Sigmoid colon (tissue), 7 donors: ENCODE measurements at places on chromosomes 12 and 14.

- no peaks in the 10 kb centered on the region for H3K4me1 ChIP-seq
- no peak for DNase-seq
- no peak overlapping the region for H3K4me3 ChIP-seq
- H3K27me3 ChIP-seq = no peaks in the 10 kb centered on the region
- no peaks in the 10 kb centered on the region for H3K36me3 ChIP-seq
These were observed 9.7 kb upstream of the POP5 start for GRCh38 chr12:120590741-120591407.

DNA sequence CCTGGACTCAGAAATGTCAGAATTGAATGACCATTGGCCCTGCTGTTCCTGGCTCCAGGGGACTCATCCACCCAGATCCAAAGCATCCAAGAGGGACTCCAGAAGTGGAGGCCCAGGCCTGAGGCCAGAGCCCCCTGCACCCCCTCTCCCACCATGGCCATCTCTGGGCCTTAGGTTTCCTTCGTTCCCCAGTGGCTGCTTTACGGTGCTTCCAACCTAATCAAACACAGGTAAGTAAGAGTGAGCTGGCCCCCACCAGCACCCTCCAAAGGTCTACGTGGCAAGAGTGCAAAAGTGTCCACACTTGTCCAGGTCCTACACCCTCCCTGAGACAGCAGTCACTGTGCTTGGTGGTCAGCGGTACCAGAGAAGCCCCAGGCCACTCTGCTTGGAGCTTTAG is 139.0 kb downstream of the DPF3 start:
- H3K27me3 ChIP-seq = no peaks in the 10 kb centered on the region
- no peaks in the 10 kb centered on the region for H3K36me3 ChIP-seq
- no peak for DNase-seq
- no peak overlapping the region for H3K4me3 ChIP-seq
- H3K4me1 ChIP-seq = no peaks in the 10 kb centered on the region
- no peak overlapping the region for H3K27ac ChIP-seq

GRCh38 chr14:93954900-93955849 is 21.2 kb downstream of the ASB2 start:
- DNase-seq = no peak
- H3K4me1 ChIP-seq = peaks cover 84% of the 10 kb centered on the region
- no peaks in the 10 kb centered on the region for H3K27me3 ChIP-seq

DNA sequence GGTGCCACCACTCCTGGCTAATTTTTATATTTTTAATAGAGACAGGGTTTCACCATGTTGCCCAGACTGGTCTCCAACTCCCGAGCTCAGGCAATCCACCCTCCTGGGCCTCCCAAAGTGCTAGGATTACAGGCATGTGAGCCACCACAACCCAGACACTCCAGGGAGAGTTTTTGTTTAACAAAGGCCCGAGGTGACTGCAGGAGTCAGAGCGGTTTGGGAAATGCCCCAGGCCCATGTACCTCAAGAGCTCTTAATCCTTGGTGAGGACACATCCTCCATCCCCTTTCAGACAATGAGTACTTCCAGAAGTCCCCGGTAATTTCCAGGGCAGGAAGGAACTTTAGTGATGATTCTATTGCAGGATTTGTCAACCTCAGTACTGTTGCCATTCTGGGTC is 176.0 kb downstream of the ESRRB start:
- no peak overlapping the region for H3K27ac ChIP-seq
- DNase-seq = no peak
- H3K27me3 ChIP-seq = no peaks in the 10 kb centered on the region

DNA sequence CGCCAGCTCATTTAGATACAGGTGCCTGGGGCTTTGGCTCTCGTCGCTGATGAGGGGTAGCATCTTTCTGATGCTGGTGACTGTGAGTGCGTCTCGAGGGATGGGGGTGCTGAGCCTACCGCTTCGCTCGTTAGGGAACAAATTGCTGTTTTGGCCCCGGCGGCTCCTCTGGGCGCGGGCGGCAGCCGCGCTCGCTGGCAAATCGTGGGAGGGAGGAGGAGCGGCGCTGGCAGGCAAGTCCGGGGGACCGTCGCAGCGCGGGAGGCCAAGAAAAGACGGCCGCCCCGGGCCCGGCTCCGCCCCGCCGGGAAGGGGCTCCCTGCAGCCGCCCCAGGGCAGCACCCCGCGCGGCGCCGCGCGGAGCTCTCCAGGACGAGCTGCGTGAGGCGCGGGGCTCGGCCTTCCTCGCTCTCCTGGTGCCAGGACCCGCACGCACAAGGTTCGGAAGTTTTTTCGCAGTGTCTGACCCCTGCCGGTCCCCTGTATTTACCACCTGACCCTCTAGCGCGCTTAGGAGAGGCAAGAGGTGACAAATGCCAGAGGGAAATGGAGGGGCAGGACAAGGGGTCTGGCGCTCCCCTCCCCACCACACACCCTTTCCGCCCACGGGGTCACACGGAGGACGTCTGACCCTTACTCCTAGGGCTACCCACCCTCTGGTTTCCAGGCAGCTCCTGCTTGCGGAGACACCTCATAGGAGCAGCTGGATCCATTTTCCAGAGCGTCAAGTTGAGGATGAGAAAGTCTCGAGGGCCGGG is 899 bp upstream of the KCNH3 start:
- H3K4me3 ChIP-seq = peak overlapping the region; percentile 48
- H3K27me3 ChIP-seq = peaks cover 25% of the 10 kb centered on the region
- DNase-seq = peak; percentile 56
- H3K4me1 ChIP-seq = peaks cover 23% of the 10 kb centered on the region
- H3K36me3 ChIP-seq = no peaks in the 10 kb centered on the region

GRCh38 chr14:100834794-100835547 is 9.1 kb downstream of the MEG3 start:
- no peak overlapping the region for H3K4me3 ChIP-seq
- no peaks in the 10 kb centered on the region for H3K36me3 ChIP-seq
- DNase-seq = no peak
- no peaks in the 10 kb centered on the region for H3K4me1 ChIP-seq
- H3K27me3 ChIP-seq = peaks cover 1% of the 10 kb centered on the region
- H3K27ac ChIP-seq = no peak overlapping the region

DNA sequence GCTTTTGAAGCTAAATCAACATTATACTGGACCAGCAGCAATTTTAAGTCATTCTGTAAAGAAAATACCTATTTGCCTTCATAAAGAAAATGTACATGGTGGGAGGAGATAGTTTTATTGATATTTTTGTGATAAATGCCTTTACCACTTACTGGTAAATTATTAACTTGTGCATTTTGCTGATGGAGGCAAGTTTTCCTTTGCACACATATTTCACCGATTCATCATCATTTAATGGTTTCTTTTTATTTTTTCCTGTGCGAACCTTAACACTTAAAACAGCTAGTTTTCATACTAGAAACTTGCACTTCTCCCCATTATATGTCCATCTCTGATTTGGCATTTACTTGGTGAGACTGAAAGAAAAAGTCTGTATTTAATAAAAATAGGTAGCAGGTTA is 239.3 kb downstream of the TRHDE start:
- H3K4me3 ChIP-seq = no peak overlapping the region
- DNase-seq = no peak
- no peaks in the 10 kb centered on the region for H3K36me3 ChIP-seq
- no peak overlapping the region for H3K27ac ChIP-seq

- H3K27ac ChIP-seq = no peak overlapping the region
- no peak overlapping the region for H3K4me3 ChIP-seq
- H3K36me3 ChIP-seq = no peaks in the 10 kb centered on the region
- no peaks in the 10 kb centered on the region for H3K27me3 ChIP-seq
- no peak for DNase-seq
These were observed 309.1 kb upstream of the NAV3 start for GRCh38 chr12:77521508-77522115.

DNA sequence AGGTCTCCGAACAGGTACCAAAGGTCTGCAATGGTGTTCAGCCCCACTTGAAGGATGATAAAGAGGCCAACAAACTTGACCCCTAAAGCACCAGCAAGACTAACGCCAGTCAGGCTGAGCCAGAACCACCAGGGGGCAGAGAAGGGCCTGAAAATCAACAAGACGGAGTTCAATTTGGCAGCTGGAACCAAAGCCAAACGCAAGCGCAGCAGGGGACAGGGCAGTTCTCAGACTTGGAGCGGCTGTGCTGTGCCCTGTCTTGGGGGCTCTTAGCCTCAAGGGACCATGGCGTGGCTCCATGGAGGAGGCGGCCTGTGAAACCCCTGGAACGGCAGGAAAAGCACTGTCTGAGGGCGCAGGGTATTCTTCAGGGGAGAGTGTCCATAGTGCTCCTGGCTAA is 19.6 kb downstream of the POMT2 start:
- DNase-seq = peak; percentile 83
- no peaks in the 10 kb centered on the region for H3K27me3 ChIP-seq
- H3K4me1 ChIP-seq = no peaks in the 10 kb centered on the region
- H3K27ac ChIP-seq = no peak overlapping the region

- DNase-seq = no peak
- H3K36me3 ChIP-seq = no peaks in the 10 kb centered on the region
- peak overlapping the region; percentile 100 for H3K27ac ChIP-seq
- no peak overlapping the region for H3K4me3 ChIP-seq
- no peaks in the 10 kb centered on the region for H3K27me3 ChIP-seq
- peaks cover 81% of the 10 kb centered on the region for H3K4me1 ChIP-seq
These were observed 3.2 kb downstream of the SUSD6 start for GRCh38 chr14:69614592-69614991.

GRCh38 chr14:74975059-74975810 is 19.8 kb upstream of the PGF start:
- H3K27ac ChIP-seq = peak overlapping the region; percentile 7
- peak; percentile 91 for DNase-seq
- H3K4me3 ChIP-seq = no peak overlapping the region
- no peaks in the 10 kb centered on the region for H3K36me3 ChIP-seq

DNA sequence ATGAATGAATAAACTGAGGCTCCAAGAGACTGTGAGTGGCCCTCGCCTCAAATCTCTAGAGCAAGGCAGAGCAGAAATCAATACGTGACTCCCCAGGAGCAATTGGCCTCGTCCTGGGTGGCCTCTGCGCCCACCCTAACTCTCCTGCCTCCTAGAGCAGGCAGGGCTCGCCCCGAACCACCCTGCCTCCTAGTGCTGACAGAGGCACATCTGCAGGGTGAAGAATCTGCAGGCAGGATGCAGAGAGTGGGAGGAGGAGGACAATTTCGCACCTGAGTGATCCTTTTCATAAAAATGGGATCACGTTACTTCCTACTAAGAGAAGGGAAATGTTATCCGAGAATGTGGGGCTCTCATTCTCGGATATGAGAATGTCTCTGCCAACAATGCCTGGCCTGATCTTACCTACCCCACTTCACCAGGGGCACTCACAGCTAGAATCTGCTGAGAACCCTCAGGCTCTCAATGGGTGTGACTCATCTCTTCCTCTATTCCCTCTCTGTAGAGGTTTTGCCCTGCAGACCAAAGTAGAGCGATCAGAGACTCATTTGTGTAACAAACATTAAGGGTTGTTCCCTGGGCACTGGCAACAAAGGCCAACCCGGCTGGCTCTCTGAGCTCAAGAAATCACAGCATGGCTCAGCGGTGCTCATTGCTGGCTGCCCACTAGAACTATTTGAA is 61.7 kb upstream of the BCL2L14 start:
- H3K27me3 ChIP-seq = no peaks in the 10 kb centered on the region
- no peaks in the 10 kb centered on the region for H3K36me3 ChIP-seq
- H3K4me1 ChIP-seq = peaks cover 8% of the 10 kb centered on the region
- DNase-seq = no peak

DNA sequence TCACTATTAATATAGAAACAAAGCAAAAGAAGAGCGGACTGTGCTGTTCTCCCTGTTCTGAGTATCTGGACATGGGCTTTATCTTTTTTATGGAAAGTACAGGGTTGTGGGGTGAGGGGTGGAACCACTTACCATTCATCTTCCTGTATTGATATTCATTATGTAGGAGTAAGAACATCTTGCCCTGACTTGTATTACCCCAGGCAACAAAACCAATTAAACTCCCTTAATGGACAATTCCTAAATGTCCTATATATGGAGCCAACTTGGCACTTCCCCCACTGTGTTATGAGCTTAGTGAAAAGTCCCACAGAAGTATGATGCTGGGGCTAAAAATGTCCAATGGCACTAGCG is 139.9 kb upstream of the KRR1 start:
- no peak for DNase-seq
- no peaks in the 10 kb centered on the region for H3K27me3 ChIP-seq
- H3K36me3 ChIP-seq = no peaks in the 10 kb centered on the region
- H3K27ac ChIP-seq = no peak overlapping the region

- H3K36me3 ChIP-seq = no peaks in the 10 kb centered on the region
- H3K27ac ChIP-seq = no peak overlapping the region
- no peak for DNase-seq
- H3K4me1 ChIP-seq = no peaks in the 10 kb centered on the region
- no peak overlapping the region for H3K4me3 ChIP-seq
These were observed 105.2 kb upstream of the EGLN3 start for GRCh38 chr14:34056046-34056445.

DNA sequence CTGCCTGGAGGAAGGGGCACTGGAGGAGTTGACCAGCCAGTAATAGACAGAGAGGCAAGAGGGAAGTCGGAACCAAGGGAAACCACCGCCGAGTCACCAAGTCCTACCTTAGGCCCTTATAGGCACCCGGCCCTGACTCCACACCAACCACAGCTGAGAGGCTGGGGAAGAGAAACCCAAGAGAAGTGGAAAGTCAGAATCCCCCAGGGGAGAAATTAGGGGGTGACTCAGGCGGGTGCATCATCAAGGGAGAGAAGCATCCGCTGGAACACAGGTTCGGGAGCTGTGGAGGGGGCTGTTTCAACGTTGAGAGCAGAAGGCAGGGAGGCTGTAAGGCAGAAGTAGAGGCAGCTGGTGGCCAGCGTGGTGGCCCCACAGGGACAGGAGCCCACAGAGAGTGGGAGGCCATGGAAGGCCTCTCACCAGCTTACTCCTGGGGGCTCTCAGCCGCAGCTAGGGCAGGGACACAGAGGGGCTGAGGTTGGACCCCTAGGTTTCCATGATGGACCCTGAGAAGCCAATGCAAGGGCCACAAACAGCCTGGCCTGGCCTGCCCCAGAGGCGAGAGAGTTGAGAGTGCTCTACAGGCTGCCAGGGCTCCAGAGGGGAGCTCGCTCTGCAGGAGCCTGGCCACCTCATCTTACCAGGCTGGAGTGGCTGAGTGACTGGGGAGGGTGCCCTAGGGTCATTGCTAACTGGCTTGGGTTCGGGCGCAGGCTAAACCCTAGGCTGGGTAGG is 1.4 kb upstream of the TRMT61A start:
- H3K4me1 ChIP-seq = peaks cover 79% of the 10 kb centered on the region
- no peak for DNase-seq
- no peak overlapping the region for H3K4me3 ChIP-seq
- no peaks in the 10 kb centered on the region for H3K27me3 ChIP-seq

- H3K36me3 ChIP-seq = no peaks in the 10 kb centered on the region
- H3K27me3 ChIP-seq = no peaks in the 10 kb centered on the region
- DNase-seq = no peak
These were observed 16.7 kb downstream of the OR9K2 start for GRCh38 chr12:55142669-55143565.

DNA sequence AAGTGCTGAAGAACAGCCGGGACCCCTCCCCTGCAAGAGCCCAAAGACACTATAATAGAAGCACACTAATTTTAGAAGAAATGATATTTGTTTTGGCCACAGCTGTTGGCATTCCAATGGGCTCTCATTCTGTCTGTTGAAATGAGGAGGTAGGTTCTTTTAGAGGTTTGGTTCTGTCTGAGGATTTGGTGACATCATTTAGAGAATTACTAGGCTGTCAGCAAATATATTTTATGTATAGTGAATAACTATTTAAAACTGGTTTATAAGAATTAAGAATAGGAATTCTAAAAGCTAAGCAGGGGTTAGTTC is 200.7 kb upstream of the SLC38A2 start:
- no peaks in the 10 kb centered on the region for H3K36me3 ChIP-seq
- no peak overlapping the region for H3K4me3 ChIP-seq
- no peaks in the 10 kb centered on the region for H3K27me3 ChIP-seq
- no peak overlapping the region for H3K27ac ChIP-seq
- no peaks in the 10 kb centered on the region for H3K4me1 ChIP-seq
- no peak for DNase-seq

GRCh38 chr12:122887819-122888212 is 8.1 kb downstream of the VPS37B start:
- no peaks in the 10 kb centered on the region for H3K4me1 ChIP-seq
- H3K4me3 ChIP-seq = no peak overlapping the region
- H3K36me3 ChIP-seq = no peaks in the 10 kb centered on the region
- no peak for DNase-seq
- peak overlapping the region; percentile 79 for H3K27ac ChIP-seq
